ENCODE measurements at places on chromosomes 6 and 20.

DNA sequence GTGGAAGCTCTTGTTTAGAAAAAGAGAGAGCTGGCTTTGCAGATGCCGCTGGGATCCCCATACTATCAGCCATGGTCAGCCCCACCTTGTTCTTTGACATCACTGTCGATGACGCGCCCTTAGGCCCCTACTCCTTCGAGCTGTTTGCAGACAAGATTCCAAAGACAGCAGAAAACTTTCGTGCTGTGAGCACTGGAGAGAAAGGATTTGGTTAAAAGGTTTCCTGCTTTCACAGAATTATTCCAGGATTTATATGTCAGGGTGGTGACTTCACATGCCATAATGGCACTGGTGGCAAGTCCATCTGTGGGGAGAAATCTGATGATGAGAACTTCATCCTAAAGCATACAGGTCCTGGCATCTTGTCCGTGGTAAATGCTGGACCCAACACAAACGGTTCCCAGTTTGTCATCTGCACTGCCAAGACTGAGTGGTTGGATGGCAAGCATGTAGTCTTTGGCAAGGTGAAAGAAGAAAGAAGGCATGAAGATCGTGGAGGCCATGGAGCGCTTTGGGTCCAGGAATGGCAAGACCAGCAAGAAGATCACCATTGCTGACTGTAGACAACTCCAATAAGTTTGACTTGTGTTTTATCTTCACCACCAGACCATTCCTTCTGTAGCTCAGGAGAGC lies 2.4 kb upstream of the BLCAP start:
- DNase-seq: no peak

GRCh38 chr6:48567016-48567415 lies 456.0 kb upstream of the PTCHD4 start:
- DNase-seq: no peak

- no peak for DNase-seq
These were observed 26.7 kb downstream of the NPEPL1 start for GRCh38 chr20:58719258-58719657.

DNA sequence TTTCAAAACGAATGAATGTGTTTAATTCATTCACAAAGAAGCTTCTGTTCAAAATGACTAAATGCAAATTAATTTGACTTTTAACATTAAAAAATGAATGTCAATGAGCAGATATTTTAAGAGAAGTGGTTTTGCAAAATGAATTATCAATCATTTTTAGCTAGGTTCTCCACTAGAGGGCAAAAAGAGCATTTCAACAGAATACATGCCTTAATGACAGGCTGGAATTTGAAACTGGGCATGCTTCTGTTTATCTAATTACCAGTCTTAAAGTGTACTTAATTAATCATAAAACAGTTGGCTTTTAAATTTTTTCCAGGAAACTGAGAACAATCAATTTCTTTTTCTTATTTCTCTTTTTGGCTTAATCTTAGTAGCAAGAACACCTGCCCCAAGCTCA lies 63.8 kb upstream of the TINAG start:
- DNase-seq: peak; percentile 5

- no peak for DNase-seq
These were observed 46.4 kb upstream of the NT5E start for GRCh38 chr6:85403331-85404015.

- DNase-seq: no peak
These were observed 117.4 kb upstream of the ARID1B start for GRCh38 chr6:156659822-156660198.

DNA sequence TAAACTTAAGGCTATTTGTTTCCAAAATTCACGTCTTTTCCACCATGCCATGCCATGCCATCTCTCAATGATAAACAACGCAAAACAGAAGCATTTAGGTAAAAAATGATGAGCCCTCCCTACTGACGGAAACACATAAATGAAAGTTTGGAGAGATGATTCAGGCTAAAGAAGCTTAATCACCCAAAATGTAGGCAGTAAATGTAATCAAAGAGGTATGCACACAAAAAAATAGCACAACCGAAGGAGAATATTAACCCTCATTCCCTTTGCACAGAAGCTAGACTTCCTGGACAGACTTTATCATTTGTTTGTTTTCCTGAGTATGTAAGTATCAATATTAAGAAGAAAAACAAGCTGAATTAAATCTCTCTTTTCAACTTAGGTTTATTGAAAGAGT lies 28.8 kb downstream of the DCDC2 start:
- DNase-seq: no peak

DNA sequence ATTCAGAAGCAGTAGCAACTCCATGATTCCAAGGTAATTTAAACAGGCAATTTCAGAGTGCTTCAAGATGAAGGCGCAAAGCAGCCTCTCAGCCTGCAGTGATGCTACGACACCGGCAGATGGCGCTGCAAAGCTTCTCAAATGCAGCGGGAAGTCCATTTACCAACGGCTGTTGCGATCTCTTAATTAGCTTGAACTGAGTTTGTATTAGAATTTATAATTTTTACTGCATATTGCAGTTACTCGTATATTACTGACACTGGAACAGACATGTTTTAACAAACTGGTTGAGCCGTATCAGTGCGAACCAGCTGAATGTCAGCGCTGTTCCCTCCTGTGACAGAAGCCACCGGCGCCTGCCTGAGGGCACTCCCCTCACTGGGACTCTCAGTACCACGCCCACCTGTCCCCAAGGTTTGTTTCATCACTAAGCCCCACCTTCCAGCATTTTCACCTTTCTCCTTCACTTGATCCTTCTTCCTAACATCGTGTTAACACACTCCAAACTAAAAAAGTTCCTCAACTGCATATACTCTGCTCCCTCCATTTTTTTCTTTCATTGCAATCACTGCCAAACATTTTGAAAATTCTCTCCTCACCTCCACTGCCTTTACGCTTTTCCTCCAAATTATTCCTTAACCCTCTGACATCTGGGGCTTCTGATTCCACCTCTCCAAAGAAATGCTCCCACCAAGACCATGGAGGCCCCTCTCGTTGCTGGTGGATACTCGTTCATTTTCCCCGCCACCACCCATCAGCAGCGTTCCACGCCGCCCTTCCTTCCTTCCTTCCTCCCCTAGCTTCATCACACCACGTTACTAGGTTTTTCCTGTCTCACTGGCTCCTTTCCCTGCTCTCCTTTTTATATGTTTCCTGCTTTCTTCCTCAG lies 14.5 kb downstream of the GNL1 start:
- DNase-seq: peak; percentile 70

DNA sequence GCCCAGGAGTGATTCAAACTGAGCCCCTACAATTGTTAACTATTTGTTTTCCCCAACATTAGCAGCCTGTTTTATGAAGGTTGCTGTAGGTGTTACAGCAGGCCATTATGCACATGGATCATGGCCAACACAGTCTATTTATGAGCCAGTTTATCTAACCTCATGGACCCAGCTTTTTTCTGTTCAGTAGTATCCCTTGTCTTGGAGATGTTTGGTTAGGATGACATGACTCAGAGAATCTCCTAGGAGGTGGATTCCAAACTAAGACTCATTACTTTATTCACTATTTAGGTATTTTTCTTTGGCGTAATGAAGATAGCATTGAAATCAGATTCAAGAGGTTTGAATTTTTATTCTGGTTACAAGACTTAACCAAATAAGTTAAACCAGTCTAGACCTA lies 62.8 kb upstream of the TFB1M start:
- DNase-seq: no peak

DNA sequence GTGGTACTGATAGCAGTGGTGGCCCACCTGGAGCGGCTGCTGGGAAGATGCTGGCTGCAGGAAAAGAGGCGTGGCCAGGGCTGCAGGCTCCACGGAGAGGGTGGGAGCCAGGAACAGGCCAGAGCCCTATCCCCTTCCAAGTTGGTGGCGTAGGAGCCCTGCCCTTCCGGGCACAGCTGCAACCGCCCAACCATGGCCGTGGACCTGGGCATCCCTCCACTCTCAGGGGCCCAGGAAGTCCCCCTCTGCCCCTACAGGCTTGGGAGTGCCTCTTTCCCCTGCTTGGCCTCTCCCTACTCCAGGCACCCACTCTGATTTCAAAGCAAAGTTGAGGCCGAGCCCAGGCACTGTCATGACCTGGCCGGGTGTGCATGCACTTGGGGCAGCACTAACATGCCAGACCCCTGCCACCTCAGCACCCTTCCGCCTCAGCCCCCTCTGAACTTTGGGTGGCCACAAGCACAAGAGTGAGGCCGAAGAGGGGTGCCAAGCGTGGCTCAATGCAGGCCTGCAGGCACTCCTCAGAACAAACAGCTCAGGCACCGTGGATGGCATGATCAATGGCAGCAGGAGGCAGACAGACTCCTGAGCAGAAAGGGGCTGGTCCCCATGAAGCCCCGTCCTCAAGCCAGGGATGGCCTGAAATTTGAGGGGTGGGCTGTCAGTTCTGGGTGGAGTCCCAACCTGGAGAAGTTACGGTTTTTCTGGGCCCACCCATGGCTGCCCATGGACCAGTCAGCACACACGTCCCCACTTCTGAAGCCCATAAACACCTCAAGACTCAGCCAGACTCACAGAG lies 200.3 kb upstream of the PRND start:
- DNase-seq: no peak

DNA sequence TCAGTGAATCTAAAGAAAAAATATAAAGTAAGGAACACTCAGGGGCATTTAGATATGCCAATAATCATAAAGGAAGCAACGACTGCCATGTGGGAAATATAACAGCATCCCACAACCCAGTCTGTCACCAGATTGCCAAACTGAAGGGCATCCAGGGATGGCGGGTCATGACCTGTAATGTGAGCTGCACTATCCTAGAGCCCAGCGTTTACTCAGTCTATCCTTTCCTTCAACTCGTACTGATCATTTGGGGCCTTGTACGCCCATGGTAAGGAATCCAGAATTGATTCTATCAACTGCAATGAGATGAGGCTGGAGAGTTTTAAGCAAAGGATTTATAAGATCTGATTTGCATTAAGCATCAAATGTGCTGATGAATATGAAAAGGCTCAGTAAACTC lies 5.3 kb downstream of the TRPC4AP start:
- DNase-seq: no peak

DNA sequence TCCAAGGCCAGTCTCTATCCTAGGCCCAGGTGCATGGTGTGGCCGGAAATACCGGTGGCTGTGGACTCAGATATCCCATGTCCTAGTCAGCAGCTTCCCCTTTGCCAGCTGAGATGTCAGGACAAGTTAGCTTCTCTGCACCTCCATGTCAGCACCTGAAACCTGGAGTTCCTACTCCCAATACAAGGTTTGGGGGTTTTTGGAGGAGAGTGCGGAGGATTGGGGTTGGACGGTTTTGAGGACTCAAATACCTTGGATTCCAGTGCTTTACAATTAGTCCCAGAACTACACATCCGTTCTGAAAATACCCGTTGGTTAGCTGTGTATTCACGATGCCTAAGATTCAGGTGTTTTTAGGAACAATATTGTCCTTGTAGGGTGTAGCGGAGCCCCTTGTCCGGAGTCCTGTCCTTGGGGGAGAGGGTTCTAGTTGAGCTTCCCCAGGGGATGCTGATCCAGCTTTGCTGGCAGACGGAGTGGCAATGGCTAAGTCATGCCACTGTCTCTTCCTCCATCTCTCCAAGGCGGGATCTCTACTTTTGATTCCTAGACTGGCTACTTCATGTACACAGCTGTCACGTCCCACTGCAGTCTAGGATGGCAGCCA lies 45.0 kb downstream of the ADNP start:
- DNase-seq: no peak

GRCh38 chr20:49480236-49480635 lies 2.2 kb downstream of the KCNB1 start:
- no peak for DNase-seq

DNA sequence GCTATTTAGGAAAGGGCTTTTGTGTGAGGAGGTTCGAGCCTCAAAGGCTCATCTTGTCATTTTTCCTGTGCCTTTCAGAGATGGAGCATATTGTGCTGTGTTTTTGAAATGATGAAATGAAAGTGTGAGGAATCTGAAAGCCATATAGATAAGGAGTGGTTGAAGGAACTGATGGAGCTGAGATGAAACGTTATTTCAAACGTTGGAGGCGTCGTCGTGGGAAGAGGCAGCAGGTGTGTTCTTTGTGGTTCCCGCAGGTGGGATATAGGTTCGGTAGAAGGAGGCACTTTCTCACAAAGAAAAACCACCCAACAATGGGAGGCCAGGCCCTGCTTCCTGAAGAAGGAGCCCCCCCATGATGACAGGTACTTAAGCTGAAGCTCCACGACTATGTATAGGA lies 83.2 kb upstream of the SNAP25 start:
- DNase-seq: no peak

DNA sequence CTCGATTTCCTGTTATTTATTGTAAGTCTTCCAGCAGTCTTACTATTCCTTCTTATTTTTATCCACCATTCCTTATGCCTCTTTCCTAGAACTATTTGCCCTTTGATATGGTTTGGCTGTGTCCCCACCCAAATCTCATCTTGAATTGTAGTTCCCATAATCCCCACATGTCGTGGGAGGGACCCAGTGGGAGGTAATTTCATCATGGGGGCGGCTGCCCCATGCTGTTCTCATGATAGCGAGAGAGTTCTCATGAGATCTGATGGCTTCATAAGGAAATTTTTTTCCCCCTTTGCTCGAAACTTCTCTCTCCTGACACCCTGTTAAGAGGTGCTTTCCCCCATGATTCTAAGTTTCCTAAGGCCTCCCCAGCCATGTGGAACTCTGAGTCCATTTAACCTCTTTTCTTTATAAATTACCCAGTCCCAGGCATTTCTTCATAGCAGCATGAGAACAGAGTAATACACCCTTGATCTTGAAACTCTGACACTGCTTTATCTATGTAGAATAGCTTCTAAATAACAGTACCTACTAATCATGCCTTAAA lies 48.8 kb downstream of the PLN start:
- DNase-seq: no peak

DNA sequence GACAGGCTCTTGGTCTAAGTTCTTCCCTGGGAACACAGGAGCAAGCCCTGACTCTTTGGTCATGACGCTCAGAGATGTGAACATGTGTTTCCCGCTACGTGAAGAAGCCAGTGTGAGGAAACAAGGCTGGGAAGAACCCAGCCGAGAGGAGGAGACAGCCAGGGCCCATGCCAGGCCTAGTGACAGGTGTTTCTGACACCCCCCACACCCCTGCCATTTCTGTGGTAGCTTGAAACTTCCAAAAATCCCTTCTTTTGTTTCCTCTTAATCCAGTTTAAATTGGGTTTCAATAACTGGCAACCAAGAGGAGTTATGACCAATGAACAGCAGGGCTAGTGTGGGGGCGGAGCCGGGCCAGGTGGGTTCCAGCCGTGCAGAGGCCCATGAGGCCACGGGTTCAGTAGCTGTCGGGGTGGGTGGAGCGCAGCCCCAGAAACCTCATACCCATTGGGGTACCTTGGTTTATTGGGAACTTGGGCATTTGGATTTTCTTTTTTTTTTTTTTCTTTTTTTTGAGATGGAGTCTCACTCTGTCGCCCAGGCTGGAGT lies 33.5 kb downstream of the WRNIP1 start:
- no peak for DNase-seq
